ENCODE measurements at places on chromosomes 16 and 17.

DNA sequence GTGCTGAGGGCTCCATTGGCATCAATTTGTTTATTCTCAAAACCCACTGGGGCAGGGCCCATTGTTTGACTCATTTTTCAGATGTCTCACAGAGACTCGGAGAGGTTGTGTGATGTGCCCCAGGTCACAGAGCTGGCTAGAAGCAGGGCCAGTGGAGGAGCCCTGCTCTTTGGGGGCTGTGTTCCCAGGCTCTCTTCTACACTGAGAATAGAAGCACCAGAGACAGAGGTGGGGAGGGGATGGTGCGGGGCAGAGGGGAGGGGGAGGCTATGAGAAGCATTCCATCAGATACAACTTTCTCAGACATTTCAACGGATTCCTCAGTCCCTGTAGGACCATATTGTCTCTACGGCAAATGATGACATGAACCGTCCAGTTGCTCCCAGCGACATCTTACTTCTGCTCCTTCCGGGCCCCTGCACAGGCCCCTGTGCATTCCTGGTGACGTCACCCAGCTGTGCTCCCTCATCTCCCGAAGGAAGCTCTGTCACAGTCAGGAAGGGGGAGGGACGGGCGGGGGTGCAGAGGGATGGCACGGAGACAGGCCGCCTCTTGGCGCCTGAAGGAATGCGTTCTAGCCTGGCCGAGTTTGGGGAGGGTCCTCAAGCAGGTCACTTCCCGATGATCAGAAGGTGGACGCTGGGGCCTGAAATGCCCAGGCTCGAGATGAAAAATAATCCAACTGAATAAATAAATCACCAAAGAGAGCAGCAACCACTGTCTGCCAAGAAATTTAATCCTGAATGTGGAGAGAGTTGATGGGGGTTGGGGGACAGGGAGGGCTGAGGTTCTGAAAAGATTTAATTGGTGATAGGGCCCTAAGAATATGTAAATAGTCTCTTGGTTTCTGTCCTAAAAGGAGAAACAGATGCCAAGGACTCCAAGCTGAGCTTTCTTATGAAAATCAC, 114.1 kb downstream of the NOG start:
- peak; percentile 64 for ATAC-seq

DNA sequence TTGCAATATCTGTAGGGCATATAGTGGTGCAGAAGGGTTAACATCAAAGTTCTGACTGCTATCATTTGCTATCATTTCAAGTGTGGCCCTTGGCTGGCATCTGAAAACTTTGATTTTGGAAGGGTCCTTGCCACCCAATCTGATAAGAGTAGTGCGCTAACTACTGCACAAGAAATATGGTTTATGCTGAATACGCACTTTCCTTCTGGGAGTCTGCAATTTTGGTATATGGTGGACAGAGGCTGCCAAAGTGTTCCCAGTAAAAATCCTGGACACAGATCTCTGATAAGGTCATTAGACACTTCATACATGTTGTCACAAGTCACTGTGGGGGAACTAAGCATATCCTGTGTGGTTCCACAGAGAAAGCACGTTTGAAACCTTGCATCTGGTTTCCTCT, 461.6 kb upstream of the CDH11 start:
- no peak for ATAC-seq

GRCh38 chr16:72228014-72228413, 56.1 kb upstream of the PMFBP1 start:
- no peak for ATAC-seq

DNA sequence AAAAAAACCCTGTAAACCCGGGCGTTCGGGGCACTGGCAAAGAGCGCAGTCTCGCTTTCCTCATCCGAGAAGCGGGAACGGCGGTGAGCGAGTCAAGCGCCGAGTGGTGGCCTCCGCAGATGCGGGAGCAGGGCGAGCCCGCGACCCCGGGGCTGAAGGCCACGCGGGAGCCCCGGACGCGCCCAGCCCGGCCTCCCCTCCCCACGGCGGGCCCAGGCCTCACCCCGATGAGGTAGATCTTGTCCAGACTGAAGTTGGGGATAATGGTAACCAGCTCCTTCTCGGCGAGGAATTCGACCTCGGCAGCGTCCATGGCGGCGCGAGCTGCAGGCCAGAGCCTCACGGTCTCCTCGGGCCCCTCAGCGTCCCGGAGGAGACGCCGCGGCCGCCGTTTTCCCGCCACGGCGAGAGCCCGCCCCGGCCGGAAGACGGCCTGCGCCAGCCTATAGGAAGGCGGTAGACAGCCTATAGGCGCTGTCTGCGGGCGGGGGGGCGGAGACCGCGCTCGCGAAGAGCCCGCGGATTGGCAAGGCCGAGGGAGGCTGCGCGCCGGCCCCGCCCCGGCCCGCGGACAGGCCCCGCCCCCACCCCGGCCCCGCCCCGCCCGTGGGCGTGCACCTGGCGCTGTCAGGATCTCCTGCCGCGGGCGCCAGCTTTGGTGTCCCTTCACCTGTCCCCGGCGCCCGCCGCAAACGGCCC, at the start of gene GINS2:
TSS of gene GINS2 (minus strand) at position 369 of the 699 bp plus-strand sequence. CDS start at position 313, 56 bp downstream.
- peak; percentile 100 for ATAC-seq

GRCh38 chr17:16493531-16494046, 1.6 kb upstream of the LRRC75A start:
- ATAC-seq, result no peak

All from motor neuron (in vitro differentiated cells).